Kidney epithelial cell (primary cell): ENCODE measurements at places on chromosomes 6 and 20.

DNA sequence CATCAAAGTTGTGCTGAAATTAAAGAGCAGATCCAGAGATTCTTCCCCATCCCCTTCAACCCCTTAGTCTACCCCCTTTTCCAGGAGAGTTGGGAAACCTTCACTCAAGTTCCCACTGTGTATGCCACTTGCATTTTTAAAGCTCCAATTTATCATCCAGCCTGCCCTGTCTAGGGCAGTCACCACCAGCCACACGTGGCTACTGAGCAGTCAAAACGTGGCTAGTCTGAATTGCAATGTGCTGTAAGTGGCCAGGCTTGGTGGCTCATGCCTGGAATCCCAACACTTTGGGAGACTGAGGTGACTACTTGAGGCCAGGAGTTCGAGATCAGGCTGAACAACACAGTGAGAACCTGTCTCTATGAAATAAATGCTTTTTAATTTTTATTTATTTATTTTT is 34.9 kb downstream of the ERGIC3 start:
- DNase-seq, result no peak

- no peak for DNase-seq
These were observed 18.8 kb downstream of the TOP1 start for GRCh38 chr20:41047279-41047974.

DNA sequence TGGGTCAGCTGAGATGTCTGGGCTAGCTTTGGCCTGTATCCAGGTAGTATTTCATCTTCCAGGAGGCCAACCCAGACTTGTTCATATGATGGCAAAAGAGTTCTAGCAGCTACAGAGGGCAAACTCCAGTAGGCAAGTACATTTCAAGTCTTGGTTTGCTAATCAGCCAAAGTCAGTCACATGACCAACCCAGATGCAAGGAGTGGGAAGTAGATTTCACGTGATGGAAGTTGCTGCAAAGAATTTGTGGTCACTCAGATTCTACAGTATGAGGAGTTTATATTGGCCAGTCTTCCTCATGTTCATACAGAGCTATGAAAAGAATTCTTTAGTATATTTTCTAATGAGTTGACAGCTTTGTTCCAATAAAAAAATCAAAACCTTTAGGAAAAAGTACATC is 101.8 kb downstream of the PHACTR1 start:
- no peak for DNase-seq

- DNase-seq, result peak; percentile 12
These were observed 114.3 kb downstream of the GJA1 start for GRCh38 chr6:121549736-121550135.

GRCh38 chr6:147595961-147596360 is 87.5 kb downstream of the SAMD5 start:
- no peak for DNase-seq

- DNase-seq, result no peak
These were observed 51.9 kb downstream of the RNF217 start for GRCh38 chr6:125013938-125014660.

DNA sequence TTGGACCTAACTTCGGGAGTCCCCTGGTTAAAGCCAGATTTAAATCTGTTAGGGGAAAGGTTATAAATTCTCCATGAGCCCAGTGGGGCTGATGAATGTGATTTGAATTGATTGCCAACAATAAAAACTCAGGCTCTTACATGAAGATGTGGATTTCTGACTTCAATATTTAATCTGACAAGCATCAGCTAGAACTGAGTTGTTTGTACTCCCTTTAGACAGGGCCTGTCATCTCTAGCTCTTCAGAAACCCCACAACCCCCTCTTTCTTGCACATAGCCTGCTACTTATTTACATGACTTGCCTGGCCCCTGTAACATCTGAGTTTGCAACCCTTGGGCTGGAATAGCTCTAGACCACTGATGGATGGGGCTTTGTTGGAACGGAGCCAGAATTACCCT is 191.6 kb upstream of the PLCB4 start:
- no peak for DNase-seq

DNA sequence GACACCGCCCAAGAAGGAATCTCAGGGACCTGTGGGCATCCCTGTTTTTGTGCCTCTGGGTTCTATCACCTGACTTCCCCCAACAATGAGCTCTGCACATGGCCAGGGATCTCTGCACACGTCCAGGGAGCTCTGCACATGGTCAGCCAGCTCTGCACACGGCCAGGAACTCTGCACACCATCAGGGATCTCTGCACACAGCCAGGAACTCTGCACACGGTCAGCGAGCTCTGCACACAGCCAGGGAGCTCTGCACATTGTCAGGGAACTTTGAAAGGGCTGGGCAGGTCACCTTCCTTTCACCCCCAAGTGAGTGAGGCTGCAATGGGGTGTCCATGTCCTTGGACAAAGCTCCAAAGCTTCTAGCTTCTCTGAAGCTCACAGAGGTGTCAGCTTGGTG is 5.2 kb upstream of the SLCO4A1 start:
- DNase-seq, result no peak

- DNase-seq, result no peak
These were observed 203.1 kb downstream of the LMBRD1 start for GRCh38 chr6:69593706-69594105.

- DNase-seq, result no peak
These were observed 9.6 kb downstream of the JARID2 start for GRCh38 chr6:15255481-15255880.

GRCh38 chr20:38833857-38834164 is 28.3 kb downstream of the PPP1R16B start:
- DNase-seq, result no peak

- no peak for DNase-seq
These were observed 53.0 kb upstream of the ANKEF1 start for GRCh38 chr20:9981829-9982228.

DNA sequence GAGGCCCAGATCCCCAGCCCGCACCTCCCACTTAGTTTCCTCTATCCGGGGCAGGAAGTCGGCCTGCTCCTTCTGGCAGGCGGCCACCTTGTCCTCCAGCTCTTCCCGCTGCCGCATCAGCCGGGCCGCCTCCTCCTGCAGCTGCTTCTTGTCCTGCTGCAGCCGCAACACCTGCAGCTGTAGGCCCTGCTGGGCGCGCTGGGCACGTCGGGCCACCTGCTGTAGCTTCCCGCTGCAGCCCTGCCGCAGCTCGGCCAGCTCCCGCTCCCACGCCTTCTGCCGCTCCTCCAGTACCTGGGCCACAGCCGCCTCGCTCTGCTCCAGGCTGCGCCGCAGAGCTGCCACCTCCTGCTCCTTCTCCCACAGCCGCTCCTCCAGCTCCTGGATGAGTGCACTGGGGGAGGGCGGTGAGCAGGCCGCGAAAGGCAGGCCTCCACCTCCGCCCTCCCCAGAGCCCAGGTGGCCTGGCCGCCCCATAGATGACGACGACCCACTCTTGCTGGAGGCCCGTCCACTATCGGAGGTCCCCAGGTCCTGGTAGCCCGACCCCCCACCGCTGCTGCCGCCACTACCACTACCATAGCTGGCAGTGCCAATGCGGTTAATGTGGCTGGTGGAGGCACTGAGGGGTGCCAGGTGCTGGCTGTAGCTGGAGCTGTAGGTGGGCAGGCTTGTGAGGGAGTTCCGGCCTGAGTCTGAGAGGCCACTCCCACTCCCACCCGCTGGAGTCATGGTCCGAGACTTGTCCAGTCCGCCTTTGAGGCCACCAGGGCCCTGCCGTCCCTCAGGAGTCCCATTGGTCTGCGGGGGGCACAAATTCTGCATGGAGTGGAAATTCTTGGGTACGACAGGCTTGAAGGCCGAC is 6.0 kb upstream of the FASTKD5 start:
- no peak for DNase-seq

- DNase-seq, result no peak
These were observed 78.5 kb downstream of the PDE10A start for GRCh38 chr6:165584541-165584940.

DNA sequence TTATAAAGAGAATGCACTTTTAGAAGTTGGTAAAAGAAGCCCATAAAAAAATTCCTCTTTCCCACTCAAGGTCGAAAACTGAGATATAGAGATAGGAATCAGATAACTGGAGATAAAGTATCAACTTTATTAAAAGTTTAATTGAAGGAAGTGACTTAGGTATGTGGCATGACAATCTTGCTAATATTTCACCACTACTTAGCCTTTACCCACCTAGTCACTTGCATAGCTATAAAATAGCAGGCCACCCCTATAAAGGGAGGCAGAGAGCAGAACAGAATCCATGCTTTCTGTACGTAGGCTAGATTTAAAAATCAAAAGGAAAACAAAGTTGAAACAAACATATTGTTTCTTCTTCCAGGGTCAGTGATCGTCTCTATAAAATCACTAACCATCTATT is 13.2 kb upstream of the TBC1D32 start:
- DNase-seq, result no peak

DNA sequence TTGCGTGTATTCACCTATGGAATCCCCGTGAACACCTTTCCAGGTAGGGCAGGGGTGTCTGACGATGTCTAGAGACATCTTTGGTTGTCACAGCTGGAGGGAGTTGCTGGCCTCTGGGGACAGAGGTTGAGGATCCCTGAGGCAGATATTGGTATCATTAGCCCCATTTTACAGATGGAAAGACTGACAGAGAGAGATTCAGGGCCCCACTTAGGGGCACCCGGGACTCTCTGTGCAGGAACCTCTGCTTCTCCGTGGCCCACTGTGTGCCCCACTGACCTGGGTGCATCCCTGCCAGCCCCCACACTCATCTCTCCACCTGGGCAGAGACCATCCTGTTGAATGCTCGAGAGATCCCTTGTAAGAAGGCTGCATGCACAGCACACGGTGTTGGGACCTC is 111.2 kb downstream of the EDN3 start:
- DNase-seq, result no peak

- no peak for DNase-seq
These were observed 595.4 kb downstream of the EPM2A start for GRCh38 chr6:145139895-145140294.

- no peak for DNase-seq
These were observed 16.4 kb downstream of the GABRR1 start for GRCh38 chr6:89200706-89201215.

GRCh38 chr20:12321736-12322135 is 404.0 kb downstream of the BTBD3 start:
- no peak for DNase-seq

DNA sequence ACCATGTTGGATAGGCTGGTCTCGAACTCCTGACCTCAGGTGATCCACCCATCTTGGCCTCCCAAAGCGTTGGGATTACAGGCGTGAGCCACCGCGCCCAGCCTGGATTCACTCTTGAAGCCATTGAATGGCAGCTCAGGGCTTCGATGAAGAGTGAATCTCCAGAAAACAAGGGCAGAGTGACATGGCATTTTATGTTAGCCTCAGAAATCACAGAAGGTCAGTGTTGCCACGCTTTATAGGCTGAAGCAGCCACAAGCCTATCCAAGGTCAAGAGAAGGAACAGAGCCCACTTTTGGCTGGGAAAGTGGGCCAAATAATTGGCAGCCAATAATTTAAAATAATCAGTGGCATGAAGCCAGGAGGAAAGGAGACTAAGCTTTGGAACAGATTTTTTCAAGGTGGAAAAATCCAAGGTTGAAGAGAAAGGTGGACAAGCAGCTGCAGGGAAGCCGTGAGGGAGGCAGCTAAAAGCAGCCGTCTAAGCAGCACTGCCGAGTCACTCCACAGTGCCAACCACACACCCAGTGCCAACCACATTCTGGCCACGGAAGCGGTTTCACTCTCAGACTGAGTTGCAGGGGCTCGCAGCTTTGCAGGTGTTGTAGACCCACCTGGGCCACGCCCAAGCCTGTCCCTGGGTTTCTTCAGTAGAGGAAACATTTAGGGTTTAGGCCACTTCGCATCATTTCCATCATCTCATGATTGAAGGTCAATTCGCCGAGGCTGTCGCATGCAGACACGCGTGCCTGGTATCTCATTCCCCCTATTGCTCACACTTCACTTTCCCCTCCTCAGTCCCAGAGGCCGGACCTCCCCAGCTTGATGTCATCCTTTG is 17.4 kb upstream of the AVP start:
- no peak for DNase-seq

- no peak for DNase-seq
These were observed 33.4 kb downstream of the MTRES1 start for GRCh38 chr6:107061125-107062020.

- DNase-seq, result no peak
These were observed 116.7 kb upstream of the PRSS16 start for GRCh38 chr6:27130668-27131428.

DNA sequence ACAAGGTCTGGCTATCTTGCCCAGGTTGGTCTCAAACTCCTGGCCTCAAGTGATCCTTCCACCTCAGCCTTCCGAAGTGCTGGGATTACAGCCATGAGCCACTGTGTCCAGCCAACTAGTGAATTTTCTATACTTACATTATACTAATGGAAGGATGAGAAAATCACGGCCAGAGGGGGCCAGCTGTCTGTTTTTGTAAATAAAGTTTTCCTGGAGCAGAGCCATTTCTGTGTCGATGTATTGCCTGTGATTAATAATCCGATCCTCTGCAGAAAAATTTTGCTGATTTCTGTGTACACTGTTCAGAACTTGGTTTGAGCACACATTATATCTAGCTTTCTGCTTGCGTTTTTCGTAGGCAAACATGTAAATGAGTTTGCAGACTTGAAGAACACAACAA is 28.8 kb downstream of the PTPRT start:
- DNase-seq, result no peak

DNA sequence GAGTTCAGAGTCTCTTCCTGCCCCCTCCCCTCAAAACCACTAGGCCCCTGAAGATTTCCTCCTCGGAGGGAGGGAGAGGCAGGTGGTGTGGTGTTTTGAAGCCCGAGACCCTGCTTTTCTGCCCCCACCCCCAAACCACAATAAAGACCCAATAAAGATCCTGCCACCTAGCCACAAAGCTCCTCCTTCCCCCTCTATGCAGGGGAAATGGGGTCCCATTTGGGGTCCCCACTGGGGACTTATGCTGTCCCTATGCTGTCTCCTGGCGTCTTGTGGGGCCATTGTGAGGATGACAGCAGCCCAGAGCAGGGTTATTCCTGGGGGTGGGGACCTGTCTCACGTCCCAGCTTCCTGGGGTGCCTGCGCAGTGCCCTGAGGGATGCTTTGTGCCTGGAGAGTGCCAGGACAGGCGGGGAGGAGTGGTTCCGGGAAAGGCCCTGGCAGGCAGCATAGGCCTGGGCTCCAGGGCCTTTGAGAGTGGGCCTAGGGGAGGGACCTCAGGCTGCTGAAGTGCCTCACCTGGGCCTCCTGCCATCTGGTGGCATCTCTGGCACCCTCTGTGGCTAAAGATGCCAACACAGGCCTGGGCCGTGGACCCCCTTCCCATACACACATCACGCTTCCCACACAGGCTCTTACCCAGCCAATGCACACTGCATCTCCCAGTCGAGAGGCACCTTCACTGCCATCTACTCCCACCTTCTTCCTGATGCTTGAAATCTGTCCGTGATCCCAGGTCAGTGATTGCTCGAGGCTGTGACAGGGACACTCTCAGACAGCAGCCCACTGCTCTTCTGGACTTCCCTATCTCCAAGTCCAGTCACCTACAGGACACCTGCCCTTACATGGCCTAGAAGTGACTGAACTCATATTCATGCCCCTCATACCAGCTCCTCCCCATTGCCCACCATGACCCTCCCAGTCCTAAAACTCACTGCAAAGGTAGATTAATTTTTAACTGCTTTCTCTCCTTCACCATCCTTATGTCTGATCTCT is 7.9 kb upstream of the ARMC12 start:
- no peak for DNase-seq
